ENCODE measurements at places on chromosomes 3 and 15.

GRCh38 chr3:186193534-186194450 is 84.9 kb upstream of the ETV5 start:
- DNase-seq, result no peak

- peak; percentile 66 for DNase-seq
Observed at GRCh38 chr15:60417112-60417511, 19.3 kb upstream of the ANXA2 start.

- peak; percentile 60 for DNase-seq
Observed at GRCh38 chr3:72177075-72178050, 392.4 kb upstream of the PROK2 start.

- DNase-seq, result no peak
Observed at GRCh38 chr15:22967084-22967770, 12.9 kb downstream of the CYFIP1 start.

GRCh38 chr3:16864610-16865313 is 20.0 kb upstream of the PLCL2 start:
- no peak for DNase-seq

- DNase-seq, result no peak
Observed at GRCh38 chr3:16372362-16373292, 107.6 kb downstream of the OXNAD1 start.

DNA sequence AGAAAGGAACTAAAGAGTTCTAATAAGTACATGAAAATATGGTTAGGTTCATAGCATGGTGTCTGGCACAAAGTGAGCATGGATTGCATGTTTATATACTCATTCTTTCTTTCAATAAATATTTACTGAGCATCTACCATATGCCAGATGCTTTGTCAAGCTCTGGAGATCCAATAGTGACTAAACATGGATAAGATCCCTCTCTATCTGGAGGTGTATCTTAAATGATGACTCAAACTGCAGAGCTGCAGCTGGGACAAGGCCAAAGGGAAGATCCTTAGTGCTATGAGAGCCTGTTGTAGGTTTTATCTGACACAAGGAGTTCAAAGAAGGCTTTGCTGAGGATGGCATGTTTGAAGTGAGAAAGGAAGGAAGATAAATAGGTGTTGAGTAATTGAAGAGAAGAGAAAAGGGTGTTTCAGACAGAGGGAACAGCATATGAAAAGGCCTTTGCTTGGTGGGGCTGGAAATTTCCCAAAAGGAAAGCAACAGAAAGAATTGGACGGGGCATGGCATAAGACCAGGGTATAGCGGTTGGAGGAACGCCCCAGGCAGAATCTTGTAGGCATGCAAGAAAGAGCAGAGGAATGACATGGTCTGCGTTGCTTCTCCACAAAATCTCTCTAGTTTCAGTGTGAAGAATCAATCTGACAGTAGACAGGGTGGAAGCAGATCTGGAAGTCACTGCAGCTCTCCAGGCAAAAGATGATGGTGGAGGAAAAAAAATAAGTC is 239.9 kb upstream of the LRTM1 start:
- no peak for DNase-seq

DNA sequence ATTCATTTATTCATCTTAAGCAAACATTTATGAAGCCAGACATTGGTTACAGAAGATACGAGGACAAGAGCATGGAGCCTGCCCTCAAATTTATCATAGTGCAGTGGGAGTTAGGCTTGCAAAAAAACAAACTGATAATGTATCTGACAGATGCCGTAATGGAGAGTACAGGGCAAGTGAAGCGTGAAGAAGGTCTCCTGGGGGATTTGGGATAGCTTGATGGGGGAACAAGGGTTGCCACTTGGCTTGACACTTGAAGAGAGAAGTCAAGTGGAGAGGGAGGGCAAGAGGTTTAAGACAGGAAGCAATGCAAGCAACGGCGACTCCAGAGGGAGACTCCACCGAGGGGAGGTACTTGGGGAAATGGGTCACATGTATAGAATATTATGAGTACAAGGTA is 129.3 kb downstream of the SSR3 start:
- no peak for DNase-seq

DNA sequence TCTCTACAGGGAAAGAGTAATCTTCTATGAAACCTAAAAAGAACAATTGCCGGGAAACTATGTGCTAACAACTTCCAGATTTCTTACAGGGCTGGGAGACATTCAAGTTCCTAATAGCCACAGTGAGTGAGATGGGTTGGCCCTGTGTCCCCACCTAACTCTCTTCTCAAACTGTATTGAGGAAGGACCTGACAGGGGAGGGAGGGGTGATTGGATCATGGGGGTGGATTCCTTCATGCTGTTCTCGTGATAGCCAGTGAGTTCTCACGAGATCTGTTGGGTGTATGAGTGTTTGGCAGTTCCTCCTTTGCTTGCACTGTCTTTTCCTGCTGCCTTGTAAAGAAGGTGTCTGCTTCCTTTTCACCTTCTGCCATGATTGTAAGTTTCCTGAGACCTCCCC is 958.7 kb downstream of the AGBL1 start:
- no peak for DNase-seq

GRCh38 chr3:159807137-159808040 is 181.2 kb upstream of the IL12A start:
- no peak for DNase-seq

DNA sequence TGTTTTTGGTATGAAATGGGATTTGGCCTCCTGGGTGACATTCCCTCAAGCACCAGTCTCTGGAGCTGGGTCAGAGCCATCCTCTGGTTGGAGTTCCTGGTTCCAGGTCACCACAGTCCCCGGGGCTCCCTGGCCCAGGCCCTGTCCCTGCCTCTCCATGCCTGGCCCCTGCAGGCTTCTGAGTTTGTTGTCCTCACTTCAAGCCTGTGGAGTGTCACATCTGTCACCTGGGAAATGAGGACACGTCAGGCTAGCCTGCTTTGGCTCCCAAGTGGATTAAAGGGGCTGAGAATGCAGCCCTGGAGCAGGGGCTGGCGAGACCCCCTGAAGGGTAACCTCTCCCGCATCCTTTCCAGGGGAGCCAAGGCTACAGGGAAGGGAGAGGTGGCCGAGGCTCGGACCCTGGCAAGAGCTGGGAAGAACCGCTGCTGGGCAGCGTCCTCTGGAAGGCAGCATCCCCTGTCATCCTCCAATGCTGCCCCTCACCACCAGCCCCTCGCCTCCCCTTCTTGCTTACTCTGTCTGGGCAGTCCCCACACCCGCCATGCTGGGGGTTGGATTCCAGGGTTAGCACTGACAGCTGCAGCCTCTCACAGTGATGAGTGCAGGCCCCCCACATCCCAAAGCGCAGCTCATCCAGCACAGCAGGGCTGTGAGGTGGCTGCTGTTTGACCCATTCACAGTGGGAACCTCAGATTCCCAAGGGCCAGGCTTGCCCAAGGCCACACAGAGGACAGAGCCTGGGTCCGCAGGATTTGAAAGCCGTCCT is 75.5 kb upstream of the IQSEC1 start:
- DNase-seq, result no peak

DNA sequence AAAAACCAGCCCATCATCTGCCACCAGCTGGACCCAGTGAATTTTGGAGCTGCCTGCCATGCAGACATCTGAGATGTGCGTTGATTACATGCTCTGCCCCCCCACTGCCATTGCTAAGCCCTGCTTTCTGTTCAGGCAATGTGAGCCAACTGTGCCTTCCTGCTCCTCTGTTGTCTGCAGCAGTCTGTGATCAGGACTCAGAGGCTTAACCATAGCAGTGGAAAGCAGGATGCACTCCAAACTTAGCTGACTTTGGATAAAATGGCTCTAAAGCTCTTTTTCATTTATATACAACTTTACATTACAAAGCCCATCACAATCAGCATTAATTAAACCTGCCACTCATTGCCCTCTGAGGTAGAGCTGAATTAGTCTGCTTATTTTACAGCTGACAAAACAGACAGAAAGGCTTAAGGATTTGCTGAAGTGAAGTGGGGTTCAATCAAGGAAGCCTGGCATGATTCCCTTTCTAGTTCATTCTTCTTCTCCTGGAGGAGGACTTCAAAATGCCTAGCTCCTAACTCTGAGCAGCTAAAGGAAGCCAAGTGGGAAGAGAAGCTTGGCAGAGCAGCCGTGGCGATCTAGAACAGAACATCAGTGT is 15.7 kb upstream of the RPS27L start:
- DNase-seq, result no peak

DNA sequence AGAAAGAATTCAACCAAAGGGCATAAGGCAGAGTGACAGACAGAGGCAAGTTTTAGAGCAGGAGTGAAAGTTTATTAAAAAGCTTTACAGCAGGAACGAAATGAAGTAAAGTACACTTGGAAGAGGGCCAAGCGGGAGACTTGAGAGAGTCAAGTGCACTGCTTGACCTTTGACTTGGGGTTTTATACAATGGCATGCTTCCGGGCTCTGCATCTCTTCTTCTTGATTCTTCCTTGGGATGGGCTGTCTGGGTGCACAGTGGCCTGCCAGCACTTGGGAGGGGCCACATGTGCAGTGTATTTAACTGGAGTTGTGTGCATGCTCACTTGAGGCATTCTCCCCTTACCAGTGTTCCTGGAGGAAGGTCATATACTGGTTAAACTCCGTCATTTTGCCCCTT is 30.4 kb upstream of the KLHL25 start:
- DNase-seq, result no peak

GRCh38 chr3:52434491-52435115 is 10.3 kb downstream of the SEMA3G start:
- no peak for DNase-seq

DNA sequence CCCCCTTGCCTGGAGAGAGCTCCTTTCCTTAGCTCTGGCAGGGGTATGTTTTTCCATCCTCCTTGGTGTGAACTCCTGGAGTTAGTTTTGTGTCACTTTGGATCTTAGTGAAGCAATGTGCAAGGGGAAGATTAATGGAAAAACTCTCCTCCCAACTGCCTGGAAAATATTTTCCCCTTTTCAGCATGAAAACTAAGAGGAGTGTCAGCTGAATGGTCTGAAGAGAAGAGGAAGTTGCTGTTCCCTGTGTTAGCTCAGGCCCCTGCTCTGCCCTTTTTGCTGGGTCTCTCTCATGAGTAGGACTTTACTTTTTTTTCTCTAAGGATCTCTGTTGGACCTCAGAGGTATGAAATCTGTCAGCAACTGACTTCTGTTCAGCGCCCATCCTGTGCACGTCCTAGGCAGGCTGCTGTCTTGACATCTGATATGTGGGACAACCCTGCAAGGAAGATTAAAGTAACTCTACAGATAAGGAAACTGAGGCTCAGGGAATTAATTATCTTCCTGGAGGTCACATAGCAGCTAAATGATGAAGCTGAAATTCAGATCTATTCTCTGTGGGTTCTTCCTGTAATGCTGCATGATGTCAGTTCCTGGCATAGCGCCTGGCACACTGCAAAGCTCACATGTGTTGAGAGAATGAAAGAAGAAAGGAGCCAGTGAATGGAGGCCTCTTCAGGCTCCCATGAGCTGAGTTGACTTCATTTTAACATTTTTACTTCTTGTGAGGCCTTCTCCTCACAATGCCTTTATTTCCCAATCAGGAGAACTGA is 109.7 kb upstream of the GALNT15 start:
- no peak for DNase-seq

GRCh38 chr3:186185194-186185787 is 76.4 kb upstream of the ETV5 start:
- DNase-seq, result no peak

DNA sequence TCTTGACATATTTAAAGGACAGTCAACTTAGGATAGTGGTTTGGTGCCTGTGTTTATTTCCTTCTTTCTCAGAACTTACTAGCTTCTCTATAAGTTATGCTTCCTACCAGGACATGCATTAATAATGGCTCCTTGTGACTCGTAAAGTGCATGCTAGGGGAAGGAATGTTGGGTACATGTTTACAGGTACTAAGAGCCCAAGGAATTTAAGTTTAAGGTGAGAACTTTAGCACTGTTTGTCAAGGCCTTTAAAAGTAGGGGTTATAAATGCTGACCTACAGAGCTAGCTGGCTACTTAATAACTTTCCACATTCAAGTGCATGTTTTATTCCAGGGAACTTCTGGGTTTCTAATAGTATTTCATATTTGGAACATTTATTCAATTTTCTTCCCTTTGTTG is at the start of gene TMEM207:
Gene TMEM207 (minus strand): TSS at position 101 of the 400 bp plus-strand sequence. CDS start 92 bp downstream, at position 9.
- DNase-seq, result no peak

Data from K562 (cell line).